ENCODE measurements at places on chromosomes 2 and 18. TPM values are rescaled to one million over a fixed set of nuclear protein-coding genes. Genes with fewer than 3 reads are reported as not detected.

PCARE gene
- not detected for polyA plus RNA-seq

RAX gene
- 0.24 TPM for polyA plus RNA-seq

IL1F10 gene
- polyA plus RNA-seq: not detected

ATG9A gene
- polyA plus RNA-seq: 59.1 TPM

PSMG2 gene
- 121 TPM for polyA plus RNA-seq

COLEC11 gene
- polyA plus RNA-seq: 3.8 TPM

VIT gene
- 0.20 TPM for polyA plus RNA-seq

SOWAHC gene
- 3.0 TPM for polyA plus RNA-seq

NCKAP5 gene
- polyA plus RNA-seq: 1.1 TPM

SMAD2 gene
- 73.8 TPM for polyA plus RNA-seq

VRK2 gene
- polyA plus RNA-seq: 2.2 TPM

GRCh38 chr2:38632980-38633379 is 30.3 kb upstream of the HNRNPLL start:
- no peak for DNase-seq

DNA sequence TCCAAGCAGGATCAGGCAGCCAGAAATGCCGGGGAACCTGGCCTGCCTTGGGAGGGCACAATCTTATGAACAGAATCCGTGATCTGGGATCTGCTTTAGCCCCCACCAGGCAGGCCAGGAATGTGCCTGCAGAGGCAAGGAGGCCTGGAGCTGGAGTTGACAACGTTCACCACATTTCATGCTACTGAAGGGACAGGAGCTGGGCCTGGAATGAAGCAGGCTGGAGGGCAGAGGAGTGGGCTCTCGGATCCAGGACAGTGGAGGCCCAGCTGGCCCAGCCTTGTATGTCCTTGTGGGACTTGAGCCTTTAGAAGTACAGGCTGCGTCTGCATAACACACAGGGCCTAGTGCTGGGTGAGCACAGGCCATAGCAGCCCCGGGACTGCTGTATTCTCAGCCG is 91.8 kb downstream of the KLHL29 start:
- no peak for DNase-seq

- DNase-seq: no peak
These were observed 28.8 kb downstream of the SETBP1 start for GRCh38 chr18:44709307-44710126.

GRCh38 chr2:180871649-180872048 is 108.8 kb upstream of the UBE2E3 start:
- DNase-seq: no peak

DNA sequence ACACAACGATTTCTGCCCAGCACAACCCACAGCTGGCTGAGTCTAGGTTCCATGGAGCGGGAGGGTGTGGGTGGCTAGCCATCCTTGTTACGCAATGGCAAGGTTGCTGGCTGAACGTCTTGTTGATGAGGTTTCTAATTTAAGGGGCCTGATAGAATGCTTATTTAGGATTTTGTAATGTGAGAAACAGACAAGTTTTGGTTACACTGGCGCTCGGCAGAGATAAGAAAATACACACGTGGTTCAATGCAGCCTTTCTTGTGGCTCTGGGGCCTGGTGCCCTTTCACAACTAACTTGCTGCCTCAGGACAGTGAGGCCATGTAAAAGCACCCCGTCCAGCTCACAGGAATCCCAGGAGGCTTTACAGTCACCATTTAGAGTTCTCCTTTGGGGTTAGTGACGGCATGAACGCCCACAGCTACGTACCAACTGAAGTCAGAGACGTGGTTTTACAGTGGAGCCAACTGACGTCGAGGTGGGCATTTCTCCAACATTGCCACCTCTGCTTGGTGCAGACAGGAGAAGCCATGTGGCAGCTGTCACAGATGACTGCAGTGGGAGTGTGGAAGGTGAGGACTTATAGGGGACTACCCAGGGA is 29.7 kb upstream of the PIEZO2 start:
- no peak for DNase-seq

- DNase-seq: peak; percentile 42
These were observed 64.9 kb upstream of the OTOS start for GRCh38 chr2:240205348-240205747.

DNA sequence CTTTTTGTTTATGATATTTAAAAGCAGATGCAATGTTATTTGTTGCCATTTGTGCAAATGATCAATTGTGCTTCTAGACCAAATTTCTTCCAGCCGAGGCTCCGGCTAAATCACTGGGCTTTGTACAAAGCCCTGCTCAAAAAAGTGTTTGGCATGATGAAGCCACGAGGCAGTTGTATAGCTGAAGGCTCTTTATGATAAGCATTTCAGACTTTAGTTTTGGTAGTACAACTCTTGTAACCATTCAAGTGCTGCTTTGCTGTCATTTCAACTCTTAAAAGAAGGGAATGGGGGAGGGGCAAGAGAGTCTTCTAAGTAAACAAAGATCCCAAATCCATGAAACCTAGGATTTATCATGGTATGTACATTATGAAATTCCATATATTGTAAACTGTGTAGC is 3.3 kb upstream of the ZNF532 start:
- DNase-seq: no peak

GRCh38 chr2:201858281-201859184 is 52.2 kb downstream of the CDK15 start:
- peak; percentile 80 for DNase-seq

- DNase-seq: peak; percentile 71
These were observed 185.6 kb downstream of the AGAP1 start for GRCh38 chr2:235679471-235679870.

- DNase-seq: no peak
These were observed 126.1 kb downstream of the HNMT start for GRCh38 chr2:138090330-138090729.

DNA sequence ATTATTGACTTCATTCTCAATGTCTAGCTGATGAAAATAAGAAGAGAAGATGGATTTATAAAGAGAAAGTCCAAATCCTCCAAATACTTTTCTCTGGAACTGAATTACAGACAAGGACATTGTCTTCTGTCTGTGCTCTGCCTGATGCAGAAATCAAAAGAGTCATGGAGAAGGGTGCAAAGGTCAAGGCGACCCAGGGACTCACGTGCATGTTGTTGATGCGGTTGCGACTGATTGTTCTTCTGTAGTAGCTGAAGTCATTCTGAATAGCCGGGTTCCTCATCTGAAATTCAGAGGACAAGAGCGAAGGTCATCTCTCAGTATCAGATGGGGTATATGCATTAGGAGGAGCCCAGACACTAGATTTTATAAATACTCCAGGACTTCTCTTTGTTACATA is 104.4 kb downstream of the CYRIA start:
- no peak for DNase-seq

- DNase-seq: no peak
These were observed 113.7 kb downstream of the RIT2 start for GRCh38 chr18:43001821-43002220.

DNA sequence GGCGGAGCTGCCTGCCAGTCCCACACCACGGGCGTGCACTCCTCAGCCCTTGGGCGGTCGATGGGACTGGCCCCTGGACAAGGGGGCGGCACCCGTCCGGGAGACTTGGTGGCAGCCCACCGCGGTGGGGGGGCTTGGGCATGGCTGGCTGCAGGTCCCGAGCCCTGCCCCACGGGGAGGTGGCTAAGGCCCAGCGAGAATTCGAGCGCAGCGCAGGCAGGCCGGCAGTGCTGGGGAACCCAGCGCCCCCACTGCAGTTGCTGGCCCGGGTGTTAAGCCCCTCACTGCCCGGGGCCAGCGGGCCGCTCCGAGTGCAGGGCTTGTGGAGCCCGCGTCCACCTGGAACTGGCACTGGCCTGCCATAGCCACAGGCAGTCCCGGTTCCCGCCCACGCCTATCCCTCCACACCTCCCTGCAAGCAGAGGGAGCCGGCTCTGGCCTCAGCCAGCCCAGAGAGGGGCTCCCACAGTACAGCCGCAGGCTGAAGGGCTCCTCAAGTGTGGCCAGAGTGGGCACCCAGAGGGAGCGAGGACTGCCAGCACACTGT is 742.9 kb upstream of the DDX18 start:
- no peak for DNase-seq

GRCh38 chr2:176126929-176127773 is 2.4 kb upstream of the HOXD8 start:
- peak; percentile 82 for DNase-seq

DNA sequence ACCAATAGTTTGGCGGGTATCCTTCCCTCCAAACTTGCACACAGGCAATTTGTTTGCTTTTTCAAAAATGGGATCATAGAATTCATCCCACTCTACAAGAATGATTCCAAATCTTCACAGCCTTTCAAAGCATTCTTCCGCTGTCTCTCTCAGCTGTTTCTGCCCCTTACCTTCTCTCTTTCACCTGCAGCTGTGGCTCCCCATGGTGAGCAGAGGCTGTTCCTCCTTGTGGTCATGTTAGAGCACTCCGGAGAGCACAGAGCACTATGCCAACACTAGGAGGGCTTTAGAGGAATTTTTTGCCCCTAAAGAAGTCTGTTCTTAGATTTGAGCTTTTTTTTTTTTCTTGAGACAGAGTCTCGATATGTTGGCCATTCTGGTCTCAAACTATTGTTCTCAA is 30.4 kb downstream of the MTHFD2 start:
- no peak for DNase-seq

DNA sequence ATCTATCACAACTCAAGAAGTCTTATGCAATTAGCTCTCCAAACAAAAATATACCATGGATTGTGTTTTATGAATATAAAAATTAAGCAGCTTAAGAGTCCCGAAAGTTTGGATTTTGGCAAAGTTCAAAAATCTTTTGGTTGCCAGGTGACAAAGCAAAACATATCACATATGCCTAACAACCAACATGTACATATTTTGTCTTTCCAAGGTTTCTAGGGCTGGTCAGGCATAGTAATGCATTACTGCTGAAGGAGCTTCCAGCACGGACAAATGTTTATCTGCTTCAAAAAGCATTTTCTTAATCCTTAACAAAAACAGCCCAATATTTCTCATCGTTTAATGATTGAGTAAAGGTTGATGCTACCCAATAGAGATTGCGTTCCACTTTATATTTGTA is 1327.1 kb upstream of the ZEB2 start:
- no peak for DNase-seq

DNA sequence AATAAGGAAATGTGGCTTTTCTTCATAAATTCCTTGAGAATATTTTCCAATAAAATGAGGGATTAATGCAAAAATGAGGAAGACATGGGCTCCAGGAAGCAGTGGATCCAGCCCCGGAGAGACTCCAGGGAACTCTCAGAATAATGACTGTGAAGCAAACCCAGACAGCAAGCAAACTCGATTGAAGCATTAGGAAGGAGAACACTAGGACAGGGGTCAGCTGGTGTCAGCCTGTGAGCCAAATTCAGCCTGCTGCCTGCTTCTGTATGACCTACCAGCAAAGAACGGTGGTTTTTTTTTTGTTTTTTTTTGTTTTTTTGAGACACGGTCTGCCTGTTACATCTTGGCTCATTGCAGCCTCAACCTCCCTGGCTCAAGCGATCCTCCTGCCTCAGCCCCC is 274.3 kb upstream of the FBXO11 start:
- no peak for DNase-seq

GRCh38 chr2:181573140-181573736 is 83.7 kb downstream of the CERKL start:
- peak; percentile 33 for DNase-seq

DNA sequence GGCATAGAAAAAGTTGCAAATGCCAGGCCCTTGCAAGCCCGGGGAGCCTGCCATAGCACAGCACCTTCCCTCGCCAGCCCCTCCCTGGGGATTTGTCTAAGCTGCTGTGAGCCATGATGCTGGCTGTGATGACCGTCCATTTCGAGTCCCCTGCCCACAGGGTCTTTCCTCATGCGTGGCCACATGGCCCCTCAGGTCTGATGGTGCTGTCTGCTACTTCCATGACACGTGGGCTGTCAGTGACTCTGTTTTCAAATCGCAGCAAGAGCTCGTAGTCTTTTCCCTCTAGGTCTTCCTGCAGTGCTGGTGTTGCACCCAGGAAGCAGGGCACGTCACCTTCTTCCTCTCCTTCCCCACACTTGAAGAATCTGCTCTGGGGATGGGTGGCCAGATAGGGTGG is 15.5 kb upstream of the GNAL start:
- no peak for DNase-seq

- no peak for DNase-seq
These were observed 230.8 kb upstream of the VWC2L start for GRCh38 chr2:214180071-214180470.

DNA sequence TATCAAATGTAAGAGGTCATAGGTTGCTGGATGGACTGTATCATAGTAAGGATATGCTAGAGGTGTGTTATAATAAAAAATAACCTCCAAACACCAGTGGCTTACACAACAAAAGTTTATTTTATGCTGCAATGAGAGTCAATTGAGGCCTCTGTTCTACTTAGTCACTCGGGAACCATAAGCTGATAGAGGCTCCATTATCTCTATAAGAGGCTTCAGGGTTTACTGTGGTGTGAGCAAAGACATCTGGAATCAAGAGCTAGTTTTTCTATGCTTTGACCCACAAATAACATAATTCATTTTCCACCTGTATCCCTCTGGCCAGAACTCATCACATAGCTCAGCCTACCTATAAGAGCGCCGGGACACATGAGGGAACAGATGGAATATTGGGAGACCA is 47.5 kb upstream of the NEMP2 start:
- DNase-seq: no peak

GRCh38 chr2:150232321-150232720 is 255.1 kb downstream of the RND3 start:
- no peak for DNase-seq

DNA sequence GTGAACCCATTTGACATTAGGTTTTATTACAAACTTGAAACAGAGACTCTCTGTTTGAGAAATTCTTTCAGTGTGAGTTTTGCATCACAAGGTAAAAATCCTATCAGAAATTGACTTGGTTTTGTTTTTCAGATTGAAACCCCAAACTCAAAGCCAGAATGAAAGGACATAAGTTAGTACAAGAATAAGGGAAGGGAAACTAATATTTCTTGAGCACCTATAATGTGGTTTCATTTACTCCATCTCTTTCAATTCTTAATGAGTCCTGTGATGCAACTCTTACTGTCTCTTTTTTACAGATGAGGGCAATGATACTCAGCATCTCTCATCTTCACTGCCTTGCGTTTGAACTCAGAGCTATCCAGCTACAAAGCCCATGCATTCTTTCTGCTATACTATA is 210.0 kb upstream of the SIX3 start:
- DNase-seq: no peak

GRCh38 chr2:68438455-68439303 is 28.4 kb downstream of the FBXO48 start:
- DNase-seq: no peak

DNA sequence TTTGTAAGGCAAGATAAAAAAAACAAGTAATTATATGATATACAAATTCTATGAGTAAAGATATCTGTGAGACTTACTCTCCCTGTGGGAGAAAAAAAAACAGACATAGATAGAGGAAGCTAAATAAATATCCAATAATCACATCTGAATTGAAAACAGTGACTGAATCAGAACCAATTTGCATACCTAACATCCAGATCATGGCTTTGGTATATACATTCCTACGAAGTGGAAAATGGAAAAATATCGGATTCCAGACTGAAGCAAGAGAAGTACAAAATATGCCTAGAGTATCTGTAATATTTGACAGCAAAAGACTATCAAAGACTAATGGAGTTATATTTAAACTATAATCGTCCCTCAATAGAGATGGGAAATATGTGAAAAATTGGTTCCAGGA is 1108.1 kb upstream of the CHAC2 start:
- no peak for DNase-seq

All from brain (organoid and tissue), 16 donors.